ENCODE measurements at places on chromosomes 5 and 9.

GRCh38 chr9:118422508-118422907 lies 718.3 kb downstream of the TLR4 start:
- DNase-seq: no peak

- no peak for DNase-seq
Measured at GRCh38 chr5:170151097-170151831, 45.6 kb downstream of the FOXI1 start.

DNA sequence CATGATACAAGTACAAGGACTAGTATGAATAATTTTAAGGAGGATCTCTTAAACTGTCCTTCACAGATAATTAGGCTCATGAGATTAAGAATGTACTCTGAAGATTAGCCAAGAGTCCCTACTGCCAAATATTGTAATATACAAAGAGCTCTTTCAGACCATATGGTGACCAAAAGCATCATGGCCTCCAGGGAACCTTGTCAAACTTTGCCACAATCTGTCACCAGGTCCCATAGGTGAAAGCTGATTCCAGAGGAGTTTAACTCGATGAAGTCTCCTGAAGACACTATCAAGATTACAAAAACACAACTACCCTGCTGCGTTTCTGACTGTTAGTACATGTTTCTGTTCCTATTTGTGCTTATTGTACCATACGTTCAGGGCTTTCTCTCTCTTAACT lies 395.4 kb upstream of the ITGA1 start:
- no peak for DNase-seq

DNA sequence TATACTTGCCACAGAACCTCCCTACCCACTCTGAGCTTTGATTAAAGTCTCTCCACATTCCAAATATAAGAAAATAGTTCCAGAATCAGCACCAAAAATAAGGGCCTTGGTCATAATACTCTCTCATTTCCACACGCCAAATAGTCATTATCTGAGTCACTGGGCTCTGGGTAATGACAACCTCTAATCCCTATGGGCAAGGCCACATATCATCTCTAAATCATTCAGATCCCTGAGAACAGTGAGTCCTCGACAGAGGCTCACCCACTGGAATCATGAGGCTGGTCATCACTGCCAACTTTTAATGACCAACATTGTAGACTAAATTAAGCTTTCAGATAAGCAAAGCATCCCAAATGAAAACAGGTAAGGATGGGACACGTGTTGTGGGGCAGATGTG lies 28.1 kb downstream of the FAM114A2 start:
- DNase-seq: no peak

DNA sequence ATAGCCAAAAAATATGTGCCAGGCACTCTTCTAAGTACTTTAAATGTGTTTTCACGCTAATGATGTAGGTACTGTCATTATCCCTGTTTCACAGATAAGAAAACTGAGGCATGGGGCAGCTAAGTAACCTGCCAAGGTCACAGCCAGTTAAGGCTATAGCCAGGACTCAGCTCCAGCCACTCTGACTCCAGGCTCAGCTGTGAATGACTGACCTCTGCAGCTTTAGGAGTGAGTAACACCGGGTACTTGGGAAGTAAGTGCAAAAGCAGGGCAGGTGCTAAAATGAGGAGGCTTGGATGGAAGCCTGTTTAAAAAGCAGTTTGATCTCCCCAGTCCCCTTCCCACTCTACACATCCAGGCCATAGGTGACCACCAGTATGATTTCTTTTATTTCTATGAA lies 10.6 kb upstream of the SHC3 start:
- no peak for DNase-seq

DNA sequence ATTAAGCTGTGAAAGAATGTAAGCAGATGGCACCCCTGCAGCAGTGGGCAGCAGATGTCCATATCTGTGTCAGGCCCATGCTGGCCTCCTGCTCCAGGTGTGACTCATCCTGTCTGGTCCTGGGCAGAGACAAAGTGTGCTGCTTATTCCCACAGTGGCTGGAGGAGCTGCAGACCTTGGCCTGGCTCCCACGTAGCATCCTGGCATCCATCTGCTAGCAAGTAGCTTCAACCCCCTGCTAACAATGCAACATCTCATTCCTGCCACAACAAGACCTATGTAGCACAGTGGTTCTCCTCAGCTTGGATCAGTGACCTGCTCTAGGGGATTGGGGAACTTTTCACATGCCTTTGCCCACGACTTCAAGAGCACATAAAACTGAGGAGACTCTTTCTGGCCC lies 126.4 kb upstream of the SLC12A2 start:
- no peak for DNase-seq

- DNase-seq: no peak
Measured at GRCh38 chr5:6581090-6581489, 51.8 kb downstream of the NSUN2 start.

- no peak for DNase-seq
Measured at GRCh38 chr9:73684601-73685000, 532.9 kb downstream of the ANXA1 start.

DNA sequence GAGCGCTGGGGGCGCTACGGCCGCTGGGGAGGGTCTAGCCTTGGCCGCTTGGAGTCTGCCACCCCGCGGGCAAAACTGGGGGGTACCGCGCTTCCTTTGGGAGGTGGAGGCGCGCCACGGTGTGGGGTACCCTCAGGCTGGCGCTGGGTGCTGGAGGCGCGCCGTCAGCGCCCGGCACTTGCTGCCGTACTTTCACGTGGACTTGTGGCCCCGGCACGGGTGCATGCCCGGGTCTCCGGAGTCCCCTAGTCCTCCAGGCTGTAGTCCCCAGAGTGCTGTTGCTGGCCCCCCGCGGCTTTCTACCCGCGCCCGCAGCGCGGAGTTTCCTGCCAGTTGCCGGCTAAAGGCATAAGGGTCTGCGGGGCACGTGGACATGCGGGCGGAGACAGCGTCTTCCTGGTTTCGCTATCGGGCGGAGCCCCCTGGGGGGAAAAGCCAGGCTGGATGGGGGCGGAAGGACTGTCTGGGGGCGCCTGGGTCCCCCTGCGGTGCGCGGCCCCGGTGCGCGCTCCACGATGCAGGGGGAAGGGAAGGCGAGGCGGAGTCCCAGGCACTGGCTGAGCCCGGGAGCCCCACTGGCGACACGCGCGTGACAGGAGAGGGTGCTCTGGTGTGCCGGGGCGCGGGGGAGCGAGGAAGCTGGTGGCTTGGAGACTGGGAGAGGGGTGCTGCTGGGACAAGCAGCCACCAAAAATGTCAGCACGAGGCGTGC lies 666 bp downstream of the PPARGC1B start:
- peak; percentile 40 for DNase-seq

- DNase-seq: no peak
Measured at GRCh38 chr5:158747816-158748432, 351.8 kb downstream of the EBF1 start.

GRCh38 chr9:137781906-137782585 lies 95.5 kb upstream of the CACNA1B start:
- no peak for DNase-seq

DNA sequence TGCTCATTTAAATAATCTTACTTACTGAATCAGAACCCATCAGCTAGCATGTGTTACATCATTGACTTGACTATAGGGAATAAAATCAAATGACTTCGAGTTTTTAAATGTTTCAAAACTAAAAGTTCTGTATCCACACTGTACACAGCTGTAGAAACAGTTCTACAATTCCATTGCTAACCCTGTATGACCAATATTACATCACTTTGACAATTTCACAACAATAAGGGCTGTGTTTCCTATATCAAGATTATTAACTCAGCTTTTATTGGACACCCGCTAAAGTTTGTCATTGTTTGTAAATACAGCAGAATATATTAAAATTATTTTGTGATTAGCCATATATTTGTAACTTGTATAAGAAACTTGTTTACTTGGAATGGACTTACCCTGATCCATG lies 540.8 kb downstream of the PRELID2 start:
- DNase-seq: no peak

GRCh38 chr9:130443840-130444492 lies 795 bp upstream of the ASS1 start:
- no peak for DNase-seq

- DNase-seq: peak; percentile 94
Measured at GRCh38 chr9:123353984-123354591, 1.9 kb upstream of the CRB2 start.

DNA sequence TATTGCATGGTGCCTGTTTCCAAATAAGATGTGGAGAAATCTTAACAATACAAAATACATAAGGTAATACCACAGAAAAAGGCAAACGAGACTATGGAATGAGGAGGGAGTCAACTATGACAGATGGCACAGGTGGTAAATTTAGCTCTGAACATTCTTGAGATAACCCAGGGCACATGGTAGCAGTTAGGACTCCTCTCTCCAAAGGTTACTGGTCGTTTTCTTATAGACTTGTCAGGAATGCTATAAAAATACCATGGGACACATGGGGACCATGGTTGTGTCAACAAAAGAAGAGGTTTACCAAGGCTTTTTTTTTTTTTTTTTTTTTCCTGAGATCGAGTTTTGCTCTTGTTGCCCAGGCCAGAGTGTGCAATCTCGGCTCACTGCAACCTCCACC lies 209.4 kb upstream of the RFX3 start:
- DNase-seq: no peak

DNA sequence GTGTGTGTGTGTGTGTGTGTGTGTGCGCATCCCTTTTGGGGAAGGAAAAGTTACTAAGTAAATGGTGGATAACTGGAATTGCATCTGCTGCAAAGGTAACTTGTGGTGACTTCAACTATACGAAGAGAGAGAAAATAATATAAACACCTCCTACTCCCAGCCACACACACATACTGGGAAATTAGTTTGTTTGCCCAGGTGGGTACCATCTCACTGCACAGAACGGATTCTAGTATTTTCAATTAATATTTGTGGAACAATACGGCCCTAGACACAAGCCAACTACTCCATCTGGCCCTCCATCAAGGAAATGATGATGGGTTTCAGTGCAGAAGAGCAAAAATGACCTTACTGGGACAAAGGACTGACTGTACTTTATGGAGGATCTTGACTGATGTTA lies 32.2 kb upstream of the TXN start:
- no peak for DNase-seq

GRCh38 chr5:78527054-78527859 lies 121.3 kb downstream of the LHFPL2 start:
- no peak for DNase-seq

- no peak for DNase-seq
Measured at GRCh38 chr5:55316837-55317236, 9.0 kb downstream of the MTREX start.

DNA sequence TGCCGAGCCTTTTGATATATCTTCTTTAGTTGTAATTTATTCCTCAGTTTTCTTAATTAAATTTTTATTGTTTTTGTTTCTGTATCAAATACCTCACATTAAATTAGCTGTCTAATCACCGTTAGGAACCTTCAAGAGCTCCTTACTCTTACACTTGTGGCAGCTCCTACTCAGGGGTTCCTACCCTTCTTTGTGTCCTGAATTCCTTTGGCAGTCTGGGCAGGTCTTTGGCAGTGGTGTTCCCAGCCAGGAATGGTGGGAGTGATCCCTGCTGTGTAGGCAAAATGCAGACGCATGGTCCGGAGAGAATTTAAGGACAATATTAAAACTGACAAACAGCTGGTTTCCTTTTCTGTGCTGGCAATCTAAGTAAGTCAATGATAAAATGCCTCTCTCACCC lies 41.8 kb downstream of the MAST4 start:
- DNase-seq: no peak

DNA sequence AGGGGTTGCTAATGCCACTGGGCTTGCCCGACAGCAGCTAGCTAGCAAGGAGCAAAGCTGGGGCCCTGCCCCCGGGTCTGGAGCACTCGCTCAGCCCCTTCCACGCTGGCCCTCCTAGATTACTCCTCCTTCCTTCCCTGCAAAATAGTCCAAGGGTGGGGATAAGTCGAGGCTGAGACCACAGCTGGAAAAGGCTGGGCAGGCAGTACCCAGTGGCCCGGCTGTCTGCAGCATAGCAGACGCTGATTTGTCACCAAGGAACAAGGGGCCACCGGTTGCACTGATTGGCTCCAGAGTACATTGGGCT lies 73.9 kb downstream of the ADAMTS2 start:
- DNase-seq: no peak

DNA sequence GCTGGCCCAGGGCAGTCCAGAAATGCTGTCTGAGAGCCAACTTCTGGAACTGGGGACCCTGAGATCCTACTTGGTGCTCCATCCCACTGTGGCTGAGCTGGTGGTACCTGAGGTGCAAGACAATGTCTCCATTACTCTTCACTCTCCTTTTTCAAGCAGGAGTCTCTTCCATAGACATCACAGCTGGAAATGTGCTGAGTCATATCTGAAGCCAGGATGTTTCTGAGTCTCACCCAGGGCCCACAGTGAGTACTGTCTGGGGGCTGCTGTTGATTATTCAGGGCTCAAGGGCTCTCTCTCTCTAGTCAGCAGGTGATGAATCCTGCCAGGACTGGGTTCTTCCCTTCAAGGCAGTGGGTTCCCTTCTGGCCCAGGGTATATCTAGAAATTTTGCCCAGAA lies 145.2 kb upstream of the TAS2R1 start:
- no peak for DNase-seq

DNA sequence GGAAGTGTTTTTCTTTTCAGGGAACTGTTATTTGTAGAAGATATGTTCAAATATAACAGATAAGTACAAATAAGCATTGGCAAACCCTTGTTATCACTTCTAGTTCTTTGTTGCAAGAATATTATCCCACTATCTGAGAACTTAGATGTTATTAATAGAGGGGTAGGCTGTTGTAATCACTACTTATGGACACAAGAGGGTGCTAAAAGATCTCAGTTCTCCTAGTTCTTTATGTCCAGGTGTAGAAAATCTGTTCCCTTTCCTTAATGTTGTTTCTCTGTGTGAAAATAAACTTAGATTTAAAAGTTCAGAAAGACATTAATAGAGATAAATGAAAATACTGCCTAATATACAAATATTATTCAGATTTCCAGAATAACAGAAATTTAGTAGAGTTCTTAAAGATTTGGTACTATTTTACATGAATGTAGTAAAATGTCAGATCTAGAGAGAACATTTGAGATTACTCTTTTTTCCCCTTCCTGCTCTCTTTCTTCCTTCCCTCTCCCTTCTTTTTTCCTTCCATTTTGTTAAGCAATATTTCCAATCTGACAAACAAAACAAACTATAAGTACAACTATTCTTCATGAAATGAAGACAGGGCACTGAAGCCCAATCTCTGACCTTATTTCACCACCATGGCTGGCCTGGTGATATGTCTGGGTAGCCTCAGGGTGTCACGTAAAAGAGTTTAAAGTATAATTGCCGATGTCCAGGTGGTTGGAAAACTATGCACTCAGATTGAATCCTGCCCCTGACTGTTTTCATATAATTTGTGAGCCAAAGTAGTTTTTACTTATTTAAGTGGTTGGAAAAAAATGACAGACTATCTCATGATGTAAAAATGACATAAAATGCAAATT lies 43.6 kb upstream of the C5orf46 start:
- no peak for DNase-seq

GRCh38 chr5:127985811-127986325 lies 97.7 kb upstream of the SLC12A2 start:
- DNase-seq: no peak
